ENCODE measurements at places on chromosomes 16 and 17. TPM values are rescaled to one million over a fixed set of nuclear protein-coding genes. Genes with fewer than 3 reads are reported as not detected.

The ZP2 gene
- not detected for total RNA-seq

The EXOC7 gene
- 69.4 TPM for total RNA-seq

The KRTAP16-1 gene
- 2.2 TPM for total RNA-seq

The MPP3 gene
- 6.1 TPM for total RNA-seq

The DPEP3 gene
- total RNA-seq = not detected

The TMEM235 gene
- not detected for total RNA-seq

The CPHXL2 gene
- not detected for total RNA-seq

The CSH1 gene
- not detected for total RNA-seq

The LRRC75A gene
- total RNA-seq = 0.98 TPM

The TMEM88 gene
- total RNA-seq = 7.6 TPM

The ABCC11 gene
- total RNA-seq = 0.55 TPM

The SRL gene
- 0.57 TPM for total RNA-seq

The KCNG4 gene
- total RNA-seq = not detected

The PDILT gene
- not detected for total RNA-seq

DNA sequence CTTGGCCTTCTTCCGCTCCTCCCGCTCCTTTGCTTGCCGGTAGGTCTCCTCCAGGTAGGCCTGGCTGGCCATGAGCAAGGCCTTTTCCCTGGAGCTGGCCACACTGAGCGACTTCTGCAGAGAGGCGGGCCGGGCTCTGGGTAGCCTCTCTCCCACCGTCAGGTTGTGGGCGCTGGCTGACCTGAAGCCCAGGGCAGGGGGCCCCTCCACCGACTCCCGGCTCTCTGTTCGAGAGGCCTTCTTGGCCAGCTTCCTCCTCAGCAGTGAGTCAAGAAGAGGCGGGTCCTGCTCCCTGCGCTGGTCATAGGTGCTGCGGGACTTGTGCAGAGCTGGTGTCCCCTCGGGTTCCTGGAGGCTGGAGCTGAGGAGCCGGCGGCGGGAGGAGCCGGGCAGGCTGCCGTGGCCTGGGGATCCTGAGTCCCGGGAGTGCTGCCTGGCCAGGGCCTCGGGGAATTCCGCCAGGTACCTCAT, 12.8 kb downstream of the GPR179 start:
- H3K4me1 ChIP-seq = peaks cover 12% of the 10 kb centered on the region
- H3K36me3 ChIP-seq = no peaks in the 10 kb centered on the region
- no peak overlapping the region for H3K27ac ChIP-seq
- no peak overlapping the region for H3K4me3 ChIP-seq
- DNase-seq = no peak

DNA sequence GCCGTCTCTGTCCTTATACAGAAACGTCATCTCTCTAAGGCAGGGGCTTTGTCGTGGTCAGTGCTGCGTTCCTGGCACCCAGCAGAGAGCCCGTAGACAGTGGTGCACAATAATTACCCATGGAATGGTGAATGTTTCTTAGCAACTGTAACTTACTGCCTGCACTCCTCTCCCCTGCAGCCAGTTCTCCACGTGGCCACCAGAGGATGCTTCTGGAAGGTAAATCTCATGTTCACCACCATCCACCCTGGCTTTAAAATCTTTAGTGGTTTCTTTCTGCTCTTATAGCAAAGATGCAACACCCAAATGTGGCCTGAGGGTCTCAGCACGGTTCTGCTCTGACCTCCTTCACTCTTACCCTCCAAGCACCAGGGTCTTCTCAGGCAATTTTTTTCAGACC, 150.8 kb downstream of the GRIN2A start:
- no peak for DNase-seq
- no peaks in the 10 kb centered on the region for H3K36me3 ChIP-seq
- H3K4me3 ChIP-seq = no peak overlapping the region
- no peak overlapping the region for H3K27ac ChIP-seq
- H3K4me1 ChIP-seq = no peaks in the 10 kb centered on the region

- no peak overlapping the region for H3K4me3 ChIP-seq
- DNase-seq = no peak
Measured at GRCh38 chr17:1797323-1797722, 32.4 kb downstream of the SMYD4 start.

GRCh38 chr16:73143576-73144422, 95.9 kb upstream of the ZFHX3 start:
- no peaks in the 10 kb centered on the region for H3K36me3 ChIP-seq
- peak overlapping the region; percentile 34 for H3K4me3 ChIP-seq
- peak overlapping the region; percentile 16 for H3K27ac ChIP-seq

- no peak overlapping the region for H3K4me3 ChIP-seq
- H3K27ac ChIP-seq = no peak overlapping the region
- no peaks in the 10 kb centered on the region for H3K36me3 ChIP-seq
Measured at GRCh38 chr16:177981-178667, 1.6 kb downstream of the HBA1 start.

DNA sequence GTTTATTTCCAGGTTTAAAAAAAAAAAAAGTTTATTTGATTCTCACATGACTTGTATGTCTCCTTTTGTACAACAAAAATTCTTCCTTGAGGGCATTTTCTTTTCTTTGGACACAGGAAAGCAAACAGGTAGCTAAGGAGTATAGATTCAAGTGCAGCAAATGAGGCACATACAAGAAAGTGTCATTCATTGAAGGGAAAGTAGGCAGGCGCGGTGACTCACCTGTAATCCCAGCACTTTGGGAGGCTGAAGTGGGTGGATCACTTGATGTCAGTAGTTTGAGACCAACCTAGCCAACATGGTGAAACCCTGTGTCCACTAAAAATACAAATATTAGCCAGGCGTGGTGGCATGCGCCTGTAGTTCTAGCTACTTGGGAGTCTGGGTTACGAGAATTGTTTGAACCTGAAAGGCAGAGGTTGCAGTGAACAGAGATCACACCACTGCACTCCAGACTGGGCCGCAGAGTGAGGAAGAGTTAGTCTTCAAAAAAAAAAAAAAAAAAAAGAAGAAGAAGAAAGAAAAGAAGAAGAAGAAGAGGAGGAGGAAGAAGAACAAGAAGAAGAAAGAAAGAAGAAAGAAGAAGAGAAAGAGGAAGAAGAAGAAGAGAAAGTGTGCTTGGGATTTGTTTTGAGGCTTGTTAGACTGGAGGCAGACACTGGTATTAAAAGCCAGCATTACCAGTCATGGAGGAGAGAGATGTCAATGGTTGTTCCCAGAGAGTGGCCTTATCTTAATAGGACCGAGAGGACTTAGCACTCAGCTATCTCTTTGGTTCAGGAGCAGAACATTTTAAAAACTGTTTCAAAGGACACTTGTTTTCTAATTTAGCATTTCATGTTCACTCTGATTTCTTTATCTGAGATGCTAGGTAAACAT, 19.7 kb downstream of the GINS3 start:
- no peak for DNase-seq
- no peaks in the 10 kb centered on the region for H3K27me3 ChIP-seq
- no peak overlapping the region for H3K4me3 ChIP-seq
- no peaks in the 10 kb centered on the region for H3K36me3 ChIP-seq

GRCh38 chr16:1580256-1580655, 31.6 kb downstream of the IFT140 start:
- DNase-seq = no peak
- no peak overlapping the region for H3K27ac ChIP-seq
- no peaks in the 10 kb centered on the region for H3K27me3 ChIP-seq
- H3K4me3 ChIP-seq = no peak overlapping the region
- H3K36me3 ChIP-seq = peaks cover 65% of the 10 kb centered on the region

DNA sequence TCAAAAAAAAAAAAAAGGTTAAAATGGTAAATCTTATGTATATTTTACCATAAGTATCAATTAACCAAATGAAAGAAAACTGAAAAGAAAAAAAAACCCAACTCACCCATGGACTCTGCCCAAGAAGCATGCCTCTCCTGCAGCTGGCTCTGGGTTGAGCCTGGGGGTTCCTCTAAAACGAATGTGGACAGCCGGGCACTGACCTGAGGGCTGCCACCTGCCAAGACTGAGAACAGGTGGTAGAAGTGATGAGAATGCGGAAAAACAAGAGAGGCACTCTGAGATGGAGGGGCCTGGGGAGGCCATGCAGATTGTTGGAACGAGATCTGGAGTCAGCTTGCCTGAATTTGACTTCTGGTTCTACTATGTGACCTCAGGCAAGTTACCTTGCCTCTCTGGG, 85.5 kb upstream of the MSI2 start:
- H3K36me3 ChIP-seq = no peaks in the 10 kb centered on the region
- H3K4me1 ChIP-seq = no peaks in the 10 kb centered on the region
- DNase-seq = no peak
- H3K27me3 ChIP-seq = peaks cover 6% of the 10 kb centered on the region
- no peak overlapping the region for H3K4me3 ChIP-seq
- no peak overlapping the region for H3K27ac ChIP-seq

DNA sequence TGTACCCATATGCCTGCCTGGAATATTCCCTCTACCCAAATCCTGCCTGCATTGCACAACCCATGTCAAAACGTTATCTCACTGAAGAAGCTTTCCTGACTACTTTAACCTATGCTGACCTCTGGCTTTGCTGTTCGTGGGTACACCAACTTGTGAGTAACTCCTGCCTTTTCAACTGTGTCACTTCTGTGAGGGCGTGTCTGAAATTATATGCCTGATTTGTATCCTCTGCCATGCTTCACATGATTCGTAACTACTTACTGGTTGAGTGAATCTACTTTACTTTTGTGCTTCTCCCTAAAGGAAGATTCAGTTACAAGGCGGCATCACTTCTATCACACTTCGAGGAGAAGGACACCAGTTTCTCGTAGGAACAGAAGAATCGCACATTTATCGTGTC, 33.3 kb upstream of the USP43 start:
- no peaks in the 10 kb centered on the region for H3K4me1 ChIP-seq
- no peak overlapping the region for H3K27ac ChIP-seq
- H3K27me3 ChIP-seq = no peaks in the 10 kb centered on the region
- H3K36me3 ChIP-seq = no peaks in the 10 kb centered on the region
- DNase-seq = no peak

DNA sequence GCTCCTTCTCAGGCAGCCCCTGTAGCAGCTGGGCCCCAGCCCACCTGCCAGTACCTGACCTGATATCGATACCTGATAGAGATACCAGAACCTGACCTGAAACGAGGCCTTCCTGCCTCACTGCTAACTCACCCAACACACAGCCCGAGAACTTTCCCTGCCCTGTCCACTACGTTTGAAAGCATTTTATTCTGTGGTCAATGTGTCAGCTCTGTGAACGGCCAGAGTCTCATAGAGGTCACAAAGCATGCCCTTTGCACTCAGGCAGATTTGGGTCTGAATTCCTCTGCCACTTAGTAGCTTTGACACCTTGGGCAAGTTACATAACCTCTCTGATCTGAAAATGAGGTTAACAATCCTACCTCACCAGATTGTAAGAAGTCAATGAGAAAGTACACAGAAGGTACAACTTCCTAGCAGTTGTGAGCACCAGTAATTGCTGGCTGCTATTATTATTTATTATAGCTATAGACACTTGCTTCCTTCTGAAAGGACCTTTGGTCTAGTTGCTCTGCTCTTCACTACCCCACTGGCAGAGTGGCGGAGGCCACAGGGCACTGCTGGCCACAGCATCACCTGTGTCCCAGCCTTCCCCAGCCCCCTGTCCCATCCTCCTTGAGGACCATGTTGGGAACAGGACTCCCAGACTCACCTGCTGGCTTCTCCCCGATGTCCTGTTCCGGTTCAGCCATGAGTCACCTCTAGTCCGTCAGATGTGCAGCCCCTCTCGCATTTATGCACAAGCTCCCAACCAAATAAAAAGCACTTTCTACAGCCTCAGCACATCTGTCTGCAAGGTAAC, 895 bp downstream of the ANKRD40CL start:
- H3K27me3 ChIP-seq = no peaks in the 10 kb centered on the region
- no peak overlapping the region for H3K4me3 ChIP-seq
- H3K4me1 ChIP-seq = peaks cover 38% of the 10 kb centered on the region

- peak overlapping the region; percentile 93 for H3K27ac ChIP-seq
- H3K27me3 ChIP-seq = no peaks in the 10 kb centered on the region
- no peak for DNase-seq
- no peaks in the 10 kb centered on the region for H3K36me3 ChIP-seq
Measured at GRCh38 chr17:28950752-28951427, 428 bp downstream of the PHF12 start.

GRCh38 chr17:44409309-44410028, 20.0 kb upstream of the ITGA2B start:
- H3K27ac ChIP-seq = no peak overlapping the region
- no peaks in the 10 kb centered on the region for H3K4me1 ChIP-seq
- H3K27me3 ChIP-seq = no peaks in the 10 kb centered on the region

DNA sequence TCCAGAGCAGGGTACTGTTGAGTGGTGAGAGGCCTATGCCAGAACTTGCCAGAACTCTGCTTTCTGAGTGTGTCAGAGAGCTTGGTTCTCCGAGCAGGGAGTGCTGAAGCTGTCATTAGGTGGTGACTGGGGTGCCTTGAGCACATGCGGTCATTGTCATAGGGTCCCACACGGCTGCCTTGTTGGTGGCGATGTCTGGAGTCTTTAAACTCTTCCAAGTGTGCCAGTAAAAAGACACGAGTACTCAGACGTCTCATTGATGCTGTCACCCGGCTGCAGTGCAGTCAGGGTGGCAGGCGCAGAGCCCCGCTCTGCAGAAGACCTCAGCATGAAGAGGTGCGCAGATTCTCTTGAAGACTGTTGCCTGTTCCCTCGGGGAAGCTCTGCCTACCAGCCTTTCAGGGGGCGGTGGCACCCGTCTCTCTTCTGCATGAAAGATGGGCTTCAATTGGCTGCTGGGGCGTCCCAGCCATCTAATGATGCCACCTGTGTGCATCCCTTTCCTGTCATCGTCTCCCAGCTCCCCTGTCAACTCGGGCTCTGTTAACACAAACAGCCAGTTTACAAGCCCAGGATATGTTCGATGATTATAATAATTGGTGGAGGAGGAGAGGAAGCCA, 58.3 kb downstream of the NKD1 start:
- no peaks in the 10 kb centered on the region for H3K36me3 ChIP-seq
- no peak overlapping the region for H3K4me3 ChIP-seq
- DNase-seq = no peak
- no peaks in the 10 kb centered on the region for H3K27me3 ChIP-seq
- no peak overlapping the region for H3K27ac ChIP-seq

DNA sequence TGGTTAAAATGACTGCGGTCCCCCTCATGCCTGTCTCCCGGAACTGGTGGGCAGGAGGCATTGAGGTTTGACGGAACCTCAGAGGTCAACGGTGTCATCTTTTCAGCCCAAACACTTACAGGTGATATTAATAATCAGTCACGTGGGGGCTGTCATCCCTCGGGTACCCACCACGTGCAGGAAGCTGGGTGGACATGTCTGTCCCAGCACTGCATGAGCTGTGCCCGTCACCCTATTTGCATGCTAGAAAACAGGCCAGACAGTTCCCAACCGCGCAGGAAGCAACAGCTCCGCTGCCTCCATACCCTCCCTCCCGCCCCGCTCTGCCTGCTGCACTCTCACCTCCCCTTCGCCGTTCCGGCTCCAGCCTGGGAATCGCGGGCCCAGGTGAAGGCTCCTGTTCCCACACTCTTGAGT, 1.4 kb downstream of the SYNGR3 start:
- DNase-seq = no peak
- H3K4me1 ChIP-seq = peaks cover 36% of the 10 kb centered on the region
- H3K27me3 ChIP-seq = peaks cover 28% of the 10 kb centered on the region
- peaks cover 5% of the 10 kb centered on the region for H3K36me3 ChIP-seq
- peak overlapping the region; percentile 49 for H3K4me3 ChIP-seq

Data from suprapubic skin (tissue), 4 donors.